ENCODE measurements at places on chromosomes 7 and 10.

DNA sequence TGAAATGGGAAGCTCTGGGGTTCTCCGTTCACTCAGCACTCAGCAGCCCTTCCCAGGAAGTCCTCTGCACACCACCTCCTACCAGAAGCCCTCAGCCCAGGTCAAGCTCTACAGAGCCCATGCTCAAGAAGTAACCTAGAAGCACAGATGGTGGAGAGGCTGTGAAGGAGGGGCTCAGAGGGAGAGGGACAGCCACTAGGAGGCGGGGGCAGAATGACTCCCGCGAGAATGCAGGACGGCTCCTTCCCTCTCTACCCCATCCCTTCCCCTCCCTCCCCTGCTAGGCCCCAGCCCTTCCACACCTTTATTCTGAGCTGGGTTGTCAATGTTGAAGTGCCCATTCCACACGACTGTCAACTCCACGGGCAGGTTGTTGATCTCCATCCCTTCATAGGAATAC is 373.2 kb downstream of the PLXNA4 start:
- no peak for DNase-seq

GRCh38 chr7:19747740-19748339 is 25.6 kb downstream of the TMEM196 start:
- no peak for DNase-seq

- DNase-seq = no peak
Measured at GRCh38 chr10:124728071-124728829, 15.9 kb downstream of the FAM53B start.

DNA sequence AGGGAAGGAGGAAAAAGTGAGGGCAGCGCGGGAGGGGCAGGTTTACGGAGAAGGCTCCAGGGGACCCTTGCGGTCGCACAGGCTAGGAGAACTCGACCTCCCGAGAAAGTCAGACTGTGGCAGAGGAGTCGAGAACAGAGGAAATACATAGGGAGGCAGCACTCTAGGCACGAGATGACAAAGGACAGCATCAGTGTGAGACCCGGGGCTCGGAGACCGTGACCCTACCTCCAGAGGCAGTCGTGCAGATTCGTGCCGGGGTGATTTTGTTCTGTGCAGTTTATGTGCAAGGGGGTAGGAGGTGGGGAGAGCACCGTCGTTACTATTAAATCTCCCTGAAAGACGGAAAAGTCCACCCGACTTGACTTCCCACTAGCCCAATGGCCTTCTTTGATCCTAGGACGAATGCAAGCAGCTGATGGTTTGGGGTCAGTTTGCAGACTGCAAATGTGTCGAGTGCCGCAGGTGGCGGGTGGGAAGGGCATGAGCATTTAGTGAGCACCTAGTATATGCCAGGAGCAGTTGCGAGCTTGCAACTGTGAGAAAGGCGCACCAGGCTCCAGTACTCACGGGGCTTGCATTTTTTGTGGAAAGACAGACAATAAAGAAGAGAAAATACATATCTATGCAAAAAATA is 674 bp upstream of the OSBPL3 start:
- peak; percentile 25 for DNase-seq

DNA sequence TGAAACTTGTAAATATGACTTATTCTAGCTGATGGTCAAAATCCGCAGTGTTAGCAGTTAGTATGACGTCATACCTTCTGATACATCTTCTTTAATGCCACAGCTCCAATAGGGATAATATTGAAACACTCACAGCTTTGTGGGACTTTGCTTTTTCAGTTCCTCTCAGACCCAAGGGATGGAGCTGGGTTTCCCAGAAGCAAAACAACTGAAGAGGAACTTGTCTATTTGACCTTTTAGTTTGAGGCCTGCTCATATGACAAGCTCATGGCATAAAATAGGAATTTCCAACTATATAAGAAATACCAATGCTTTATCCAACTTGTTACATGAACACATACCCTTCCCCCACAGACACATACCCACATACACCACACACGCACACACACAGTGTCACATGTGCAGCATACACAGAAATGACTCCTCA is 31.6 kb upstream of the C10orf67 start:
- DNase-seq = no peak

GRCh38 chr10:59857921-59858320 is 48.4 kb downstream of the CCDC6 start:
- DNase-seq = no peak

- no peak for DNase-seq
Measured at GRCh38 chr10:101405001-101405400, 51.0 kb downstream of the BTRC start.
